Stimulated activated CD4-positive, alpha-beta T cell treated with anti-CD3 and anti-CD28 coated beads, TNF-alpha, amount 100 ng/mL, for 24 hours (primary cell): ENCODE measurements at places on chromosomes 16 and 17.

DNA sequence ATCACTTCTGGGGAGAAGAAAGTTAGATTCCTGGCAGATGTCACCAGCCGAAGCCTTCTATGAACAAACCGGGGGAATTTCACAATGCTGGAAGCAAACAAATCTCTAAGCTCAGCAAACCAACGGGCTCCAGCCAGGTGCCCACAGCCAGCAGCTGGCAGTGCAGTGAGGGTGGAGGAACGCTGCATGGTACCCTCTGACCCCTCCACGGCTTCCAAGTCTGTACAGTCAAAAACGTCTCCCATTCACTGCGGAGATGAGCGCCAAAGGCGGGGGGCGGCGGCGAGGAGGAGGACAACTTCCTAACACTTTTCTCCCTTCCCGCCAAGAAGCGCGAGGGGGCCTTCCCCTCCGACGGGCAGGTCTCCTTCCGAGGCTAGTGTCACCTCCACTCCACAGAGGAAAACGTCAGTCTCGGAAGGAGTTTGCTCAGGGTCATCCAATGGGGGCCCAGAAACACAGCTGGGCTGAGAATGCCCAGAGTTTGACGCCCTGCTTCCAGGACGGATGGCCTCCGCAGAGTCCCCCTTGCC lies 924 bp downstream of the ZNF598 start:
- no peak for DNase-seq

GRCh38 chr16:31118223-31119155 lies 1.0 kb downstream of the KAT8 start:
- no peak for DNase-seq

GRCh38 chr16:81711657-81712319 lies 67.3 kb upstream of the PLCG2 start:
- DNase-seq: no peak

- no peak for DNase-seq
Measured at GRCh38 chr17:47785538-47786123, 36.0 kb downstream of the OSBPL7 start.

DNA sequence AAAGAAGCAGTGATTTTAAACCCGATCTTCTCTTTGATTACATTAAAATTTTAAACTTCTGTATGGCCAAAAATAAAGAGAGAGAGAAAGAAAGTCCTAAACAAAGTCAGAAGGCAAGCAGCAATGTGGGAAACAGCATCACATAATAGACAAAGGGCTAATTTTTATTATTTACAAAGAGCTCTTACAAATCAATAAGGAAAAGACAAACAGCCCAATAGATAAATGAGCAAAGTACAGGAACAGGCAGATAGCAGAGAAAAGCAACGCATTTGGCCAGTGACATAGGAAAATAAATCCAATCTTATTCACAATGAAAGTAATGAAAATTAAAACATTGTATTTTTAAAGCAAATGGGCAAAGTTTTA lies 93.1 kb downstream of the SALL1 start:
- no peak for DNase-seq

DNA sequence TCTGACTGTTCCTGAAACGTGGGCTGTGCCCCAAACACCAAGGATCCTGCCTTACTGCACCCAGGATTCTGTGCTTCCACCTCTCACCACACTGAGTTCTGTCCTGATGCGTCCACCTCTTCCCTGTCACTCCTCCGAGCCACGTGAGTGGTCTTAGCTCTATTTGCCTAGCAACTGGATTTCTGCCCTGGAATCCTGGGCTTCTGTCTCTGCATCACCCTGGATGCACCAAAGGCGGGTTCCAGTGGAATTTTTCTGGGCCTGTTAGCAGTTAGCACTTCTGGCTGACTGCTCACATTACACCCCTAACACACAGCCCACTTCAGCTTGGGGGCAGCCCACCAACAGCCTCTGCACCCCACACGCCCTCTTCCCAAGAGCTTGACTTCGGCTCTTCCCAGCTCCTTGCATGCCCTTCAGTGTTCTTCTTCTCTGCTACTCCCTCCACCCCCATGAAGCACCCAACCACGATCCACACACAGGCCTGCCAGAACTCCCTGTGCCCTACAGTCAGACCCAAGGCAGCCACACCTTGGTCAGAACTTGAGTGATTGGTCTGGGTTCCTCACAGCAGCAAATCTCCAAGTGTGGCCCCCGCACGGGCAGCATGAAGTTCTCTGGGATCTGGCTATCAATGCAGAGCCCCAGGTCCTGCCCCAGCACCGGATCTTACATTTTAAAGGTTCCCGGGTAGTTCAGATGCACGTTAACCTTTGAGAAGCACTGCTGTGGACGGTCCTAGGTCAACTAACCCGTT lies 129.8 kb upstream of the RCVRN start:
- DNase-seq: no peak

DNA sequence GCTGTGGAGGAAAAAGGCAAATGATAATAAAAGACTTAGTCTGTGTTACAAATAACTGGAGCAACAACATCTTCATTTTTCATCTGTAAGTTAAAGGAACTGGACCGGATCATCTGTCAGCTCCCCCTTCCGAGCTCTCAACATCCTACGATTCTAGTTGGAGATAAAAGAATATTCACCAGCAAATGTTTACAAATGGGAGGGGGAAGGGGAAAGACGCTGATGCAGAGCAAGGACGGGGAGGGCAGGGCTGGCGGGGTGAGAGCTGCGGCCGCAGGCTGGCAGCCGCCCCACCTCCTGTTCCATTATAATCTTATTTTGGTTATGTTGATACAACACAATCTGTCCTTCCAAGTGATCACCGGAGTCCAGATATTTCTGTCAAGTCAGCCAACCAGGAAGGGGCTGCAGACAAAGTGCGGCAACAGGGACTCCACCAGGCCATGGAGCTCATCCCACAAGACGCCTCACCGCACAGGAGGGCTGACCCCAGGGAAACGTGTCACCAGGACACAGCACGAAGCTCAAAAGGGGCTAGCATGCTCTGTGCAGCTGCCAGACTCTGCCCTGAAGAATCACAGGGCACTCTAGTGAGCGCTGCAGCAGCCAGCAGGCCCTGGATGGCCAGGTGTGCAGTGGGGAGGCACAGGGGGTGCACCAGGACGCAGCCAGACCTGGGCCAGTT lies 19.7 kb downstream of the FBXO31 start:
- DNase-seq: no peak

- DNase-seq: no peak
Measured at GRCh38 chr17:74272731-74273201, 1.3 kb upstream of the DNAI2 start.

- DNase-seq: no peak
Measured at GRCh38 chr17:55198690-55199370, 65.9 kb upstream of the HLF start.

GRCh38 chr16:16012144-16012543 lies 62.7 kb downstream of the ABCC1 start:
- DNase-seq: no peak

DNA sequence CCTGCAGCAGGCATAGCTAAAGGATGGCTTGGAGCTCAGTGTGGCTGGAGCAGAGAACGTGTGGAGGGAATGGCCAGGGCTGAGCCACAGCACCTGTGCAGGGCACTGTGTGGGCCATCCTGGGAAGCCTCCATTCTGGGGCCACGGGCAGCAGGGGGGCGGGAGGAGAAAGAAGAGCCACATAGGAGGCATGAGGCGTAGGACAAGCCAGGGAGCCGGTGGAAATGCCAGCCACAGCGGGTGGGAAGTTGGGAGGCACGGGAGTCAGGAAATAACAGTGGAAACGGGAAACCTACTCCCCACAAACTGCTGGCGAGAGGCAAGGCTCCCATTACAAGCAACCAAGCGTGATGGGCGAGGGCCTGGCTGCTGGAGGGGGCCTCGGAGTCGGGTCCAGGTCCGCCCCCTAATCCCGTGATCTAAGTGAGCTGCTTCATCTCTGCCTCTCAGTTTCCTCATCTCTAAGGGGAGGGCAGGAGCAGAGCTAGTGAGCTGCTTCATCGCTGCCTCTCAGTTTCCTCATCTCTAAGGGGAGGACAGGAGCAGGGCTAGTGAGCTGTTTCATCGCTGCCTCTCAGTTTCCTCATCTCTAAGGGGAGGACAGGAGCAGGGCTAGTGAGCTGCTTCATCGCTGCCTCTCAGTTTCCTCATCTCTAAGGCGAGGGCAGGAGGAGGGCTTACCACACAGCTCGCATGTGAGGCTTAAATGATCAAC lies 104.9 kb downstream of the ADCY9 start:
- no peak for DNase-seq

GRCh38 chr17:3035256-3035967 lies 28.0 kb downstream of the OR1D5 start:
- DNase-seq: no peak

GRCh38 chr17:50542795-50543774 lies 3.9 kb upstream of the SPATA20 start:
- no peak for DNase-seq

- peak; percentile 9 for DNase-seq
Measured at GRCh38 chr17:64736804-64737492, 74.8 kb upstream of the SMURF2 start.

DNA sequence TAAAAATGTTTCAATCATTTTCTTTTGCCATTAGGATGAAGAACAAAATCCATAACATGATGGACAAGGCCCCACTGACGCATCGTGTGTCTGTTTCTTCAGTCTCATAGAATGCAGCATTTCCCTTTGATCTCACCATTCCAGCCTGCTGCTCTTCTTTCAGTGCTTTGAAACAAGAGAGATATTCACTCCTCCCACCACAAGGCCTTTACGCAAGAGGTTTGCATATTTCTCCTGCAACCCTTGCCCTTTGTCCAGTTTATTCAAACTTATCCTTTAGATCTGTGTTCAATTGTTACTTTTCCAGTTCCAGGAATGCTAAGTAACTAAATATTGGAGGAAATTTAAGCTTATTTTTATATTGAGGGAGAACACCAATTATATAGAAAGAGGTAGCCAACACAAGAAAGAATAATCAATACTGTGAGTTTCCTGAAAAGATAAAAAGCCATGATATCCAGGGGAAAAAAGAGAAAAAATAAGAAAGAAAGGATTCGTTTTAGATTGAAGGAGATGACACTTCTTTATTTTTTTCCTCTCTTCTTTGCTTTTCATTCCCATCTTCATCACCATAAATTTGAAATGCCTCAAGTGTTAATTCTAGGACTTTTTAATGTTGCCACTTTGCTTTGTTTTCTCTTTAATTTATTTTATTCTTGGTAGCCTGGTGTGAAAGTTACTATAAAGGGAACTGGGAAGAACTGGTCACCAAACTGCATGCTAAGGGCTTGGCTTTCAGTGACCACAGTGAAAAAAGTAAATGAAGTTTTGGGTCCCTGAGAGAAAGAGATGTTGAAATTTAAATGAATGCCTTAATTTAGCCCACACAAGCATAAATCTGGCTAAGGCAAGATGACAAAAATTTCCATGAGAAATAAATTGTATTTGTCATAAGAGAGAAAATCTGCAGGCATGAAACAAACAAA lies 102.1 kb downstream of the KIF2B start:
- DNase-seq: no peak

DNA sequence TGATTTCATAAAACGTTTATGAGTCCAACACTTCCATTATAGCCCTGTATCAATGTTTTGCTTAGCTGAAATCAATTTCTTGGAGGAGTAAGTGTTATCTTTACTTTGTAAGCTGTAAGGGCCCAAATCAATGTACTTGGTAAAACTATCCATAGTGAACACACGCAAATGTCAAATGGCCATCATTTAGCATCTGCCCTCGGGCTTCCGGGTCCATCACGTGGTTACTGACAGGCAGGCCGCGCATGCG lies 687 bp upstream of the NARF start:
- DNase-seq: peak; percentile 83

- DNase-seq: peak; percentile 40
Measured at GRCh38 chr16:80526418-80527061, 14.3 kb upstream of the DYNLRB2 start.

- DNase-seq: no peak
Measured at GRCh38 chr16:3980253-3981111, 100.0 kb upstream of the CREBBP start.

- no peak for DNase-seq
Measured at GRCh38 chr17:68519911-68520310, 7.7 kb downstream of the PRKAR1A start.

DNA sequence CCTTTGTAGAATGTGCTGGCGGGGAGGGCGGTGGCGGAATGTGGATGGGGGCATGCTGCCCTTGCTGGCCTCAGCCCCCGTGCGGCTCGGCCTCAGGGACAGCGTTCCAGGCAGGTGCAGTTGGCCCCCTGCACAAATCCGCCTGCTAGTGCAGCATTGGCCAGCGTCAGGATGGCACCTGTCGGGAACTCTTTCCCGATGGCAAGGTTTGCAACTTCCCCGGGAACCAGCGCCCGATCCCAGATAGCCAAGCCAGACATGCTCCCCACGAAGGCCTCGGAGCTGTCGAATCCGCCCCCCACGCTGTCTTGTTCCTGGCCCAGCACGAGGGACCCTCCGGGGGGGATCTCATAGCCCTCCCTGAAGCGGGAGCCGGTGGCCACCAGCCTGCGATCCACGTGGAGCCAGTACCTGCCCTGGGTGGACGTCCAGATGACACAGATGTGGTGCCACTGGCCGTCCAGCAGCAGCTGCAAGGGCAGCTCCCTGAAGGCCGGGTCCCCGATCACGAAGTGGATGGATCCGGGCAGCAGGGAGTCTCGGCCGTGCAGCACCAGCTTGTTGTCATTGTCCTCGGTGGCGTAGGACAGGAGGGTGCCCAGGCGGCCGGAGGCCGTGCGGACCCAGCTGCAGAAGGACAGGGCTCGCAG lies 2.8 kb downstream of the PTX4 start:
- no peak for DNase-seq
